SK-N-MC (cell line): ENCODE measurements at places on chromosomes 1 and 21.

DNA sequence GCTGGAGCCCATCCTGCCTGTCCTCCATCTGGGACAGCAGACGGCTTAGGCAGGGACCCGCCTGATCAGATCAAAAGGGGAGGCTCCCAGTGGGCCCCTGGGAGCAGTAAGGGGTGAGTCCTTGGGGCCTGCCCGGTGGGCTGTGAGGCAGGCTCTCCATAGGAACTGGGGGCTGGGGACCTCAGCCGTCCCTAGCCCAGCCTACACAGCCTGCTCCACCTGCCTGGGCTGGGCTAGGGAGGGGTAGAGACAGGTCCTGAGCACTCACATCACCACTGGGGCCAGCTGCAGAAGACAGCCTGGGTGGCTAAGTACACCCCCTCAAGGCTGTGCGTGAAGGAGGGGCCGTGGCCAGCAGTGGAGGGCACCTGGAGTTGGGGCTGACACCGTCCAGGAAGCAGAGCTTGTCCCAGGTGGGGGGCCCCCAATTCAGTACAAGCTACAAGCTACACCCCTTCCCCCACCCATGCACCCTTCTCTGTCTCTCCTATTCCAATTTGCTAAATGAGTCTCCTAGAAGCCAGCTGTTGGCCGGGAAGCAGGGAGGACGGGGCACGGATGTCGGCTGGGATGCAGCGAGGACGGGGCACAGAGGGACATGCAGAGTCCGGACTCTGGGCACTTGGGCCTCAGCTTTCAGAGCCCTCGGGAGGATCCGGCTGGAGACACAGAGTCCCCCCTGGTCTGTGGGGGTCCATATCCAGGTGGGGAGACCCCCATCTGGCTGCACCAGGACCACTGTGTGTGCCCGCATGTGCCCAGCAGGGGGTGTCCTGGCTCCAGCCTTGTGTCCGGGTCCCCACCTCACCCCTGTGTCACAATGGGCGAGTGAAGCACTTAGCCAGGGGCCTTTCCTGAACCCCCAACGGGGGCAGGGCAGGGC, 1.7 kb downstream of the ISG15 start:
- DNase-seq: no peak

- no peak for DNase-seq
These were observed 160.5 kb downstream of the LRRC40 start for GRCh38 chr1:70044832-70045231.

- no peak for DNase-seq
These were observed 48.2 kb downstream of the NEK2 start for GRCh38 chr1:211627259-211627658.

- DNase-seq: no peak
These were observed 13.2 kb upstream of the GBP5 start for GRCh38 chr1:89285745-89286380.

GRCh38 chr21:29430576-29430975, 131.9 kb downstream of the BACH1 start:
- no peak for DNase-seq

- no peak for DNase-seq
These were observed 364.3 kb upstream of the PTBP2 start for GRCh38 chr1:96357141-96357765.

- DNase-seq: no peak
These were observed 108.6 kb downstream of the OLFML2B start for GRCh38 chr1:161915051-161915503.

- no peak for DNase-seq
These were observed 29.8 kb downstream of the ZNF281 start for GRCh38 chr1:200379940-200380588.

DNA sequence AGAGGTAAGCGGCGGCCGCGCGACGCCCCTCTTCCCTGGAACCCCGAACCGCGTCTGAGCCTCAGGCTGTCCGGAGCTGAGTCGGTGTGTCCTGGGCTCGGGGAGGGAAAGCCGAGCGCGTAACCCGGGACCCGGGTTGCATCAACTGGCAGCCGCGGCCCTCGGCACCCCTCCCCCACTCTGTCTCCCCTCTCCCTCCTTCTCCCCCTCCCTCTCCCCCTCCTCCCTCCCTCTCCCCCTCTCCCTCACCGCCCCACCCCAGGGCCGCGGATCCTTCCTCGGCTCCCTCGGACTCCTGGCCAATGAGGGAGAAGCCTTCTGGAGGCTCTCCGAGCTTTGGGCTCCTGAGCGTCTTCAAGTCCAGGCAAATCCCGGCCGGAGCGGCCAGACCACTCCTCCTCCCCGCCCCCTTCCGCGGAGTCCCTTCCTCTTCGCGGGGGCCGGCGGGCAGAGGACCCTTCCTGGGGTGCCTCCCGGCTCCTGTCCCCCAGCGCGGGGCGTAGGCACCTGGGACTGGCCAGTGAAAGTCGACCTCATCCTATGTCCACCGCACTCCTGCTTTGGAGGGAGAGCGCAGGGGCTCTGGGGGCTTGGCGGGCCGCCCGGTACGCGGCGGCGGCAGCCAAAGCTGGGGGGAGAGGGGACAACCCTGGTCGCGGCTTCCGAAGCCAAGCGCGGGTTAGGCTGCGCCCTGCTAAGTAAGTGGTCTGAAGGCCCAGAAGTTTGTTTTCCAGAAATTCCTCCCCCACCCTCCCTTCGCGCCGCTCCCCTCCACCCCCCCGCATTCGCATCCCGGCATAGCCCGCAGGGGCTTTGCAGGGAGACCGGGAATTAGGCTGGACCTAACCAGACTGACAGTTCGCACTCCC, 850 bp downstream of the SESN2 start:
- DNase-seq: no peak

DNA sequence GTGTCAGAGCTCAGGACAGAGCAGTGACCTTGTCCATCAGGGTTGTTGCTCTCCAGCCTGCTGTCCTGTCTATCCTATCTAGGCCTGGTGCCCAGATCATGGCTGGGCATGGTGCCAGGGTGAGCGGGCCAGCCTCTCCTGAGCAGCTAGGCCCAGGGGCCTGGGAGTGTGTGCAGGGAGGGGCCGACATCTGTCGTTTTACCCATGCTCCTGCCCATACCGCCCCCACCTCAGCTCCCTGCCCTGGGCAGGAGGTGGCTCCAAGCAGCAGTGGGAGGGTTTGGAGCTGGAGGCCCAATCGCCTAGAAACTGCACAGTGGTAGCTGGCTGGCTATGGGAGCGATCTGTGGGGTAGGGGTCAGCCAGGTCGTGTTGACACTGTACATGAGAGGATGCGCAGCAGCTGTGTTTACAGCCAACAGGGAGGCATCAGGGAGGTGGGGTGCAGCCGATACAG, 6.5 kb downstream of the INSRR start:
- DNase-seq: no peak

GRCh38 chr1:25620211-25620610, 3.6 kb downstream of the MAN1C1 start:
- no peak for DNase-seq

- DNase-seq: no peak
These were observed 1.6 kb upstream of the LEFTY1 start for GRCh38 chr1:225890346-225891228.

- DNase-seq: no peak
These were observed 105.4 kb downstream of the CD247 start for GRCh38 chr1:167412920-167413319.

DNA sequence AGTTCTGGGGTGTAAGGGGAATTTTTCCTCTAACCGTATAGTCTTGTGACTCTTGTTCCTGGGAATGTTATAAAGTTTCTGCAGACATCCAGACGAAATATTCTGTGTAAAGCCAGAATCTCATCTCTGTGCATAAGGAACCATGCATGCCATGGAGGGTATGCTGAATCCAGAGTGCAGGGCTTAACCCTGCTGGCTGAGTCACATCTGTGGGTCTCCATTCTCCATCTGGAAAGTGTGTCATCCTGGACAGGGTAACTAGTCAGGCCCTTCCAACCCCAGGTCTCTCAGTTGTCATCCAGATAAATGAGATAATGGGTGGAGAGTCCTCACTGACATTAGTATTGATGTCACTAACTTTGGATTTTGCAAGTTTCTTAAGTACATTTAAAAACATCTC, 48.8 kb downstream of the ATP5PO start:
- no peak for DNase-seq

DNA sequence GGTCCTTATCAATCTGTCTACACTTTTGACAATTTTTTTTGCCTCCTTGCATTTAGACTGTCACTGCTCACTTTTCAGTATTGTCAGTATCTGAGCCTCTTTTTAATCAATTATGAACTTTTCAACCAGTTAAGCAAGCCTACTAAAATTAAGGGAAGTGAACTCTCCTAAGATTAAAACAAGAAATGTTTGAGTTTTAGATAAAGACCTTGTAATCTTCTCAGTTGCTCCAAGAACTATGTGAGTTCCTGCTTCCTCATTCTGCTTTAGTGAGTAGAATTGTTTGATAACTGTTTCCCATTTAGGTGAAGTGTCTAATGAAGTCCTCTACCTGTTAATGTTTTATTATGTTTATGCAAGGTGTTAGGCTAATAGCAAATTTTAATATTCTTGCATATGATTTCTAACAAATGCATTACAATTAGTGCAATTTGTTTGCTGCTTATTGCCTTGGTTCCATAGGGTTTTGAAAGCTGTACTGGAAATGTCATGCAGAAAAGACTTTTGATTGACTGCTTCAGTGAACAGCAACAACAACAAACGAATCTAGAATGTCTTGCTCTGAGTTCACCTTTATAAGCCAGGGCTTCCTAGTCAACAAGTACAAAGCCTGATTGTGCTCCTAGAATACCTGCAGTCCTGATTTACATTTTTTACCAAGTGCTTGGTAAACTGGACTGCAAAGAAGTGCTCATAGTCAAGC, 40.9 kb downstream of the PLA2G4A start:
- DNase-seq: no peak

DNA sequence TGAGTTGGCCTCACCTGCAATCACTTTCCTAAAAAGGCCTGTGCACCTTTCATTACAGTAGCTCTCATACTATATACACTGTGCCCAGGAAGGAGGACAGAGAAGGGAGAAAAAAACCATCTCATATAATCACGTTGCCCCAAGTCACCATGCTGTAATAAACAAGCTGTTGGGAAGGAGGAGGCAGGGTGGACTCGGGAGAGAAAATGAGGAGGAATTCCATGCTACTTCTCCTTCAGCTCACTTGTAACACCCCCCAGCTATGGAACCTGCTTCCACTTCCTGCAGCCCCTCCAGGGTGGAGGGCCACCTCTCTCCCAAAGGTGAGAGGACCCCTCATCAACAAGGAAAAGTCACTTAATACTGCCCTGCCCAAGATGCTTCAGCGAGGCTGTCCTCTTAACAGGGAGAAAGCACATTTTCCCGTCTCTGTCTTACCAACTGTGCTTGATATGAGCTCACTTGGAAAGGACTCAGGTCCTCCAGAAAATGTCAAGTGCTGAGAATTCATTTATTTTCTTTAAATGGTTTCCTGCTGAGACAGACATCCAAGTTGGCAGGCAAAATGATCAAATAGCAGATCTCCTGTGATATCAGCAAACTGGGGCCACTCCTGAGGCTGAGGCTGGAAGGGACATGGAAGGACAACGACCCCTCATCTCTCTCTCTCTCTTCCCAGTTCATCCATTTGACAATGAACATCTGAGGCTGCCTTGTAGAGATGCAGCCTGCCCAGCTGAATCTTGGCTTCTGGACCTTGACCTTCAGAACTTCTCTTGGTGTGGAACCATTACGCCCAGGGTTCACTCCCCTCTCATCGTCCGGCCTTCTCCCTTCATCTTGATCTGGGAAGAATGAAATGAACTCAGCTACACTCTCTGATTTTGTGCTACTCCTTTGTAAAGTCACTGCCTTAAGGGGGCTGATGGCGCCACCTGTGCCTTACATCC, 54.0 kb downstream of the CAPN9 start:
- DNase-seq: no peak

GRCh38 chr1:46448109-46448911, 41.3 kb upstream of the DMBX1 start:
- no peak for DNase-seq

- DNase-seq: no peak
These were observed 15.7 kb downstream of the TNFRSF1B start for GRCh38 chr1:12182410-12182984.

GRCh38 chr1:84436876-84437655, 38.8 kb downstream of the DNASE2B start:
- DNase-seq: no peak

- DNase-seq: no peak
These were observed 155.9 kb upstream of the COA6 start for GRCh38 chr1:234217316-234217840.

DNA sequence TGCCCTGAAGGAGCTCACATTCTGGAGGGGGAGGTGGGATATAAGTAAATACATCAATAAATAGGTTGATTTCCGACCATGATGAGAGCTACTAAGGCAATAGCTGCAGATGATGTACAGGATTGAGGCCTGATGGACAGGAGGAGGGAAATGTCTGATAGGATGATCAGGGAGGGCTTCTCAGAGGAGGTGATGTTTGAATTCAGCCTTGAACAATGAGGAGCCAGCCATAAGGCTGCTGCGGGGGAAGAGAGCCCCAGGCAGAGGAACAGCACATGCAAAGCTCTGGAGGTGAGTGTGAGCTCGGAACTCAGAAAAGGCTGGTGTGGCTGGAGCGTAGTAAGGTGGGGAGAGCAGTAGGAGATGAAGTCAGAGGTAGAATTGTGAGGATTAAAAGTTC, 411.7 kb downstream of the PTPRU start:
- DNase-seq: no peak

- peak; percentile 5 for DNase-seq
These were observed 107.5 kb downstream of the SPAG17 start for GRCh38 chr1:118077331-118078045.

- DNase-seq: no peak
These were observed 4.5 kb downstream of the PLXNA2 start for GRCh38 chr1:208239473-208240381.

DNA sequence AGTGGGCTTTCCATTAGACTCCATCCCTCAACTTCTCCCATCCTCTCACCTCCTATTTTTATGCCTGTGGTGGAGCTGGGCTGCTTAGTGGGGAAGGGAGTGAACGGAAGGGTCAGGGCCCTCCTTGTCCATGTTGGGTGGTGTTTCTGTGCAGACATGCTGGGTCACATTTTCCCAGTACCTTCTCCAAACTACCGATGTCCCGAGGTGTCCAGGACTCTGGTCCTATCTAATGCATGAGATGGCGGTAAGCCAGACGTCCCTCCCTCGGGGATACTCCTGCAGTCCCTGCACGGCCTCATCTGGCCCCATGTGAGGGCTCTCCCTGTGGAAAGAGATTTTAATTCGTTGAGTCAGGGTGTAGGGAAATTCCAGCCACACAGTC, 61.0 kb downstream of the OBSCN start:
- no peak for DNase-seq

DNA sequence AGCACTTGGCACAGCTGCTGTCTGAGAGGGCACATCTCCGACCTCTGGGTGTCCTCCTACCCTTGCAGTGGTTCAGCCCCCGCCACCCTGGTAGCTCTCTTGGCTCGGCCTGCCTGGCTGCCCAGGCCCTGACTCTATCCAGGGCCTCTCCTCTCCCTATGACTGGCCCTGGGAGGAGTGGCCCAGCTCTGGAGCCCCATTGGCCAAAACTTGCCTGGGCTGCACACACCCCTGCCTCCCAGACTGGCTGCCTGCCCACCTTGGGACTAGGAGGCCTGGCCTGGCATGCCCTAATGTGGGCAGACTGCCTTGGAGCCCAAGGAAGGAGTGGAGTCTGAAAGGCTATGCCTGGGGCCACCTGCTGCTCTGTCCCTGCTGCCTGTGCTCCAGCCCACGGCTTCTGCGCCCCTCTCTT, 33.6 kb downstream of the ACOT11 start:
- no peak for DNase-seq

GRCh38 chr1:16433030-16433429, 4.2 kb downstream of the SPATA21 start:
- no peak for DNase-seq

- no peak for DNase-seq
These were observed 98.2 kb downstream of the PGBD5 start for GRCh38 chr1:230327892-230328284.
